ENCODE measurements at places on chromosomes 11 and 22. TPM values are rescaled to one million over a fixed set of nuclear protein-coding genes. Genes with fewer than 3 reads are reported as not detected.

GRCh38 chr11:85359859-85360258 is 267.3 kb downstream of the DLG2 start:
- DNase-seq, result no peak
- no peaks in the 10 kb centered on the region for H3K27me3 ChIP-seq
- H3K36me3 ChIP-seq, result no peaks in the 10 kb centered on the region
- no peak overlapping the region for H3K27ac ChIP-seq

DNA sequence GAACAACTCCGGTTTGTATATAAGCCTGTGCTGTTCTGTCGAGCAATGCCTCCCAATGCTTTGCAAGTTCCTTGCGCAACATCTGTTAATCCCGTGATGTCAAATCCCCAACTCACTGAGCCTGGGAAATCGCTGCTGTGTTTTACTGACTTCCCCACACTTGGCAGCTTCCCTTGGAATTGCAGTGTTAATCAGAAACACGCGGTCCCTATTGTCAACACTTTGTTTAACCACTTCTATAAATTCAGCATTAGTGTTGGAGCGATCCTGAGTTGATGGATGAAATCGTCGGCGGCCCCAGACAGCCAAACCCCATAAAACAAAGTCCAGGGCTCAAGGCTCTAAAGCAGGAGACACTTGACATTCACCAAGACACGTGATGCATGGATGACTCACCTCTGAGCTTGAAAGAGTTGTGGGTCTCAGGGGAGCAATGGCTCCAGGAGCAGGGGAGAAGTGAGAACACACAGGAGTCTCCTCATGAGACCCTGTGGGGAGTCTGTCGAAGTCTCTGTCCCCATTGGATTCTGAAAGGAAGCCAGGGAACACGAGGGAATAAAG is 555.3 kb downstream of the MIAT start:
- no peaks in the 10 kb centered on the region for H3K36me3 ChIP-seq
- peaks cover 10% of the 10 kb centered on the region for H3K27me3 ChIP-seq
- H3K4me1 ChIP-seq, result peaks cover 3% of the 10 kb centered on the region
- peak overlapping the region; percentile 20 for H3K27ac ChIP-seq
- H3K4me3 ChIP-seq, result no peak overlapping the region

- H3K36me3 ChIP-seq, result peaks cover 9% of the 10 kb centered on the region
- H3K27me3 ChIP-seq, result no peaks in the 10 kb centered on the region
- no peak overlapping the region for H3K4me3 ChIP-seq
- no peak overlapping the region for H3K27ac ChIP-seq
- DNase-seq, result no peak
Measured at GRCh38 chr22:19079691-19080090, 42.5 kb downstream of the DGCR2 start.

GRCh38 chr22:26851125-26851524 is 193.7 kb downstream of the MIAT start:
- no peak for DNase-seq
- H3K4me3 ChIP-seq, result no peak overlapping the region
- no peaks in the 10 kb centered on the region for H3K4me1 ChIP-seq
- no peak overlapping the region for H3K27ac ChIP-seq

DNA sequence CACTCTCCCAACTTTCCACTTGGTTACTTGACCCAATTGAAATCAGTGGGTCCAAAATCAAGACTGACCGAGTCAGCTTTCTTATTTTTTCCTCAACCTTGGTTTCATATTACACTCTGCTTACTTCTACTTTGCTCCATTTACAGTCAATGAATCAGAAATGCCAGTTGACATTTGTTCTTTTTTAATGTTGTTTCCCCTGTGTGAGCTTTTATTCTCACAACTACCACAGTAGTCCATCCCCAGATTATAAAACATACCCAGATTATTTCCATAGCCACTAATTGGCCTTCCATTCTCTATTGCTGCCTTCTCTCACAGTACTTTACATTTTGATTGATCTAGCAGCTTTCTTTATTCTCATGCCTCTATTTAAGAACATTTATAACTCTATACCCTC is 50.0 kb downstream of the DNAJC24 start:
- H3K27me3 ChIP-seq, result no peaks in the 10 kb centered on the region
- 0 out of 2 replicates have a peak, but pooled peaks cover 3% of the 10 kb centered on the region for H3K4me1 ChIP-seq
- no peak overlapping the region for H3K27ac ChIP-seq
- DNase-seq, result peak; percentile 13

DNA sequence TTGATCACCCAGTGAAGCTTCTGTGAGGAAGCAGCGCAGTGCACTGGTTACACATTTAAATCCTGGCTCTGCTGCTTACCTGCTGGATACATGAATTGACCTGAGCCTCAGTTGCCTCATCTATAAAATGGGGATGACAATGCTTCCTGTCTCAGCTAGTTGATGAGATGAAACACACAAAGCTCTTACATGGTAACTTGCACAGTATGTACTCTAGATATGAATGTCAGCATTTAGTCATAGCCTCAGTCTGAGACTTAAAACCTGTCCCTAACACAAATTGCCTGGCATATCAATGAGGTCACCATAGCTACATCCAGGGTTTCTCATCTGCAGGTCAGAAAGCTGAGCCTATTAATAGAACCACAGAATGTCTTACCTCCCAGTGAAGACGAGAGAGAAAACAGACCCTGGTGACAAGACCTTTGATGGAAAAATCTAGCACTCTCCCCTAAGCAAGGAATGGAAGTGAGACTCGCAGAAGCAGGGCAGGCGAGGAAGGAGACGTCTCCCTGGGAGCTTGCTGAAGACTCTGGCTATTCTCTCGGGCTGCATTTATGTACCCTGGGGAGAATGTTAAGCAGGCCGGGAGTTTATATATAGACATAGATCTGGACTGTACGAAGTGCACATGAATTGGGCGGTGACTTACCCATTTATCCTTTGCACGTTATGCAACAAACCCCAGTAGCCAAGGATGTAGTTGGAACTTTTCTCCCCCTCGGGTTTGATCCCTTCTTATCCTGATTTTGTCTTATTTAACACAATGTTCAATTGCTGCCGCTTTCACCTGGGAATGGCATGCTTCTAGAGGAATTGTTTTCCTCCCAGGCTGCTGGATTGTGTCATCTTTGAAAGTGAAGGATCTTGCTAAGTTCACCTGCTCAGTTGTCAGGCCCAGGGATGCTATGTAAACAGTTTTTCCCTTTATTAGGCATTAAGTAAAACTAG is 18.0 kb downstream of the SDHAF2 start:
- H3K27me3 ChIP-seq, result no peaks in the 10 kb centered on the region
- H3K4me3 ChIP-seq, result no peak overlapping the region
- H3K36me3 ChIP-seq, result peaks cover 42% of the 10 kb centered on the region
- H3K27ac ChIP-seq, result no peak overlapping the region
- H3K4me1 ChIP-seq, result peaks cover 8% of the 10 kb centered on the region
- DNase-seq, result peak; percentile 50

- no peaks in the 10 kb centered on the region for H3K36me3 ChIP-seq
- DNase-seq, result peak; percentile 10
- H3K4me3 ChIP-seq, result peak overlapping the region; percentile 93
- peaks cover 30% of the 10 kb centered on the region for H3K4me1 ChIP-seq
Measured at GRCh38 chr22:25403284-25403810, 161.1 kb upstream of the GRK3 start.

DNA sequence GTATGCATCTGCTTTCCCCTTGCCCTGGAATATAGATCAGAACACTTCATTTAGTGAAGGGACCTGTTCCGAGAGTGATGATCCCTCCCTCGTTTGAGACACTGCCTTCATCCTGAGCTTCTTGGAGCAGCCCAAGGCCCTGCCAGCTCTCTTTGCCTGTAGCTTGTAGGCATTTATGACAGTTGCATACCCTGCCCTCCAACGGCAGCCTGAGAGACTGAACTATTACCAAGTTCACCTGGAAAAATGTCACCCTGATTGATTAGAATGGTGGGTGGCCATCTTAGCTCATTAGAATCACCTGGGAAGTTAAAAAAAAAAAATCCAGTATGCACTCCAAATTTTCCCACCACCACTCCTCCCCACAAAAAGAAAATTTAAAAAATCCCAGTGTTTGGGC is 1.5 kb downstream of the MICAL3 start:
- no peak overlapping the region for H3K4me3 ChIP-seq
- peaks cover 2% of the 10 kb centered on the region for H3K4me1 ChIP-seq
- no peaks in the 10 kb centered on the region for H3K36me3 ChIP-seq

FJX1 gene
- 11.2 TPM for polyA plus RNA-seq

OR5D18 gene
- polyA plus RNA-seq, result not detected

BDNF gene
- polyA plus RNA-seq, result 91.9 TPM
